Activated CD4-positive, alpha-beta T cell treated with anti-CD3 and anti-CD28 coated beads, Interleukin-2, amount 10 ng/mL, durations not matched to agents 7 days and 5 days (primary cell): ENCODE measurements at places on chromosomes 13 and 19. TPM values are rescaled to one million over a fixed set of nuclear protein-coding genes. Genes with fewer than 3 reads are reported as not detected.

STOML3 gene
- total RNA-seq: not detected

CYP2F1 gene
- total RNA-seq: not detected

RFPL4AL1 gene
- not detected for total RNA-seq

MCF2L gene
- total RNA-seq: 1.2 TPM

BEST2 gene
- not detected for total RNA-seq

B3GNT3 gene
- total RNA-seq: 0.81 TPM

GJB2 gene
- 5.6 TPM for total RNA-seq

FFAR2 gene
- not detected for total RNA-seq

ZIM2 gene
- not detected for total RNA-seq

ZSCAN5A gene
- total RNA-seq: 9.3 TPM

SIGLEC9 gene
- total RNA-seq: 0.27 TPM

PCSK4 gene
- 4.4 TPM for total RNA-seq

TEAD2 gene
- total RNA-seq: not detected

MEDAG gene
- total RNA-seq: not detected

PSG2 gene
- not detected for total RNA-seq

SLAIN1 gene
- 31.5 TPM for total RNA-seq

ZNF285 gene
- total RNA-seq: 2.2 TPM
